CD4-positive, CD25-positive, alpha-beta regulatory T cell (primary cell): ENCODE measurements at places on chromosomes 7 and 10. TPM values are rescaled to one million over a fixed set of nuclear protein-coding genes. Genes with fewer than 3 reads are reported as not detected.

Gene NUDT13
- total RNA-seq: 1.8 TPM

Gene KIF20B
- total RNA-seq: 42.8 TPM

Gene SGCE
- 1.5 TPM for total RNA-seq

Gene NPFFR1
- total RNA-seq: not detected

Gene CD36
- total RNA-seq: 0.52 TPM

Gene PKD1L1
- 0.17 TPM for total RNA-seq

Gene DDC
- total RNA-seq: not detected

Gene ZNF775
- total RNA-seq: 2.9 TPM

Gene ATP6V0A4
- total RNA-seq: not detected

Gene ESYT2
- total RNA-seq: 115 TPM

Gene EXOSC1
- total RNA-seq: 42.2 TPM

Gene TRIM73
- 28.2 TPM for total RNA-seq
